ENCODE measurements at places on chromosomes 12 and 14.

GRCh38 chr12:70353780-70354660 is 12.1 kb upstream of the KCNMB4 start:
- no peak for DNase-seq

- DNase-seq: no peak
These were observed 20.2 kb upstream of the KRT8 start for GRCh38 chr12:52924764-52925716.

GRCh38 chr12:18581232-18581962 is 156.4 kb downstream of the PLCZ1 start:
- DNase-seq: no peak

DNA sequence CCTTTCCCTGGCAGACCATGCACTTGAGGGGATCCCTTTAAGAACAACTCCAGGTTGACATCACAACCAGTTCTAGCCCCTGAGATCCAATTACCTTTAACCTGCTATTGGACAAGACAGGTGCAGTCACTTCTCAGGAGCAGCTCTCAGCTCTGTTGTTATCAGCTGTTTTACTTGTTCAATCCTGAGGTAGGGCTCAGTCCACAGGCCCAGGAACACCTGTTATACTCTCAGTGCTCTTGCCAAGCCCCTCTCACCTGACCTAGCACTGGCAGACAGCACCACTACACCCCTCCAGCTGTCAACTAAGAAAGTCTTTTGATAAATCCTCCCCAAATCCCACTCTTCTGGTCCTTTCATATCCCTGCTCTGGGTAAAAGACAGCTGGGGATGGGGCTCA is 163.9 kb upstream of the TMTC2 start:
- no peak for DNase-seq

- DNase-seq: no peak
These were observed 54.0 kb downstream of the CPSF2 start for GRCh38 chr14:92175811-92176210.

DNA sequence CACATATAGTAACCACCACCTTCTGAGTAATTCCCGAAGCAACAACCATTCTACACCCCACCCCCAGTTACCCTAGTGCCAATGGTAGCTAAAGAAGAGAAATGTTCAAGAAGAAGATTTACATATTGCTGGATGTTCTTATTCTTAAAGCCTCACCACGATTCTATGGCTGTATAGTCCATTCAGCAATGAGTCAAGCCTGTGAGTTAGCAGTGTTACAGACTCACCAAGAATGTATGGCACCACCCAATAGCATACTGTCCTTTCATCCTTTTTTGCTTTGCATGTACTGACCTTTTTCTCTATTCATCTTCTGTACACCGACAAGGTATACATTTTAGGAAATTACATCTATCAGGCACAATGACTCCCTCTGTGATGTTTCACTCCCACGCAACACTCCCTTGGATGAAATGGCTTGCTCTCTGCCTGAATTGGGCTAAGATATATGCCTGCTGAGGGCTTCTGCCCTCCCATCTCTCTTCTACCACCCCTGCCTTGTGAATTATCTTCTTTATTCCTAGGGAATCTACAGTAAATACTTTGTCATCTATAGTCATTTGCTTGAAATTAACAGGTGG is 945.8 kb downstream of the DIO2 start:
- DNase-seq: no peak

DNA sequence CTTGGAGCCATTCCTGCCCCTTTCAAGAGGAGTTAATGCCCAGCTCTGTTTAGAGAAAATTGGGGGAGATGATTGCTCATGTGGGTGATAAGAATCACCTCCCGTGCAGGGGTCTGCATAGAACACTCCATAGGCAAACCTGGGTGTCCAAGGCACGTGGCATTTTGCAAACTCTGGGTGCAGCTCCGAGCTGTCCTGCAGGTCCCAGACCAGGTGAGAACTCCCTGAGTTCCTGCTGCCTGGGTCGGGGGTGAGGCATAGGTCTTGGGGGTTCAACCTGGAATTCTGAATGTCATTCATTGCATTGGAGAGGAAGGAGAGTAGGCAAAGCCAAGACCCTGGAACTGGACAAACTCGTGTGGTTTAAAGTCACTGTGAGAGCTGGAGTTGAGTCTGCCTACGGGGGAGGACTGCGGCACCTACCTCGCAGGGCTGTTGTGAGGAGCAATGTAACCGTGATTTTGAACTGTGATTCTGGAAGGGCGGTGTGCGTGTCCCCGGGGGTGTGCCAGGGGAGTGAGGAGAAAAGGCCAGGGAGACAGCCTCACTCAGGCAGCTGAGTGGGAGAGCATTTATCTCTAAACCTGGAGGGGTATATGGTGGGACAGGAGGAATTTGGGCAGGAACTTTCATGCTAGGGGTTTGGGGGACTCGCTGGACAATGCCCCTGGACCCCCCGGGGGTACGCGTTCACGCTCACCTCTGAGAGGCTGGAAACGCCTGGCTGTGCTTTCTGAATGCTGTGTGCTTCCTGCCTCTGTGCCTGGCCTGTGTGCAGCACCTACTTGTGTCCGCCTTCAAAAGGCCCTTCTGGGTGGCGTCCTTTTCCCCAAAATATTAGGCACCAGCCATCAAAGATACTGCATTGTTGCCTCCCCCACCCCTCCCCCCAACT is 30.4 kb downstream of the MEG3 start:
- no peak for DNase-seq

All from nucleus accumbens (tissue), 56 donors.